ENCODE measurements at places on chromosomes 5 and 9.

GRCh38 chr5:77102549-77102948, 15.5 kb upstream of the ZBED3 start:
- no peak for DNase-seq

DNA sequence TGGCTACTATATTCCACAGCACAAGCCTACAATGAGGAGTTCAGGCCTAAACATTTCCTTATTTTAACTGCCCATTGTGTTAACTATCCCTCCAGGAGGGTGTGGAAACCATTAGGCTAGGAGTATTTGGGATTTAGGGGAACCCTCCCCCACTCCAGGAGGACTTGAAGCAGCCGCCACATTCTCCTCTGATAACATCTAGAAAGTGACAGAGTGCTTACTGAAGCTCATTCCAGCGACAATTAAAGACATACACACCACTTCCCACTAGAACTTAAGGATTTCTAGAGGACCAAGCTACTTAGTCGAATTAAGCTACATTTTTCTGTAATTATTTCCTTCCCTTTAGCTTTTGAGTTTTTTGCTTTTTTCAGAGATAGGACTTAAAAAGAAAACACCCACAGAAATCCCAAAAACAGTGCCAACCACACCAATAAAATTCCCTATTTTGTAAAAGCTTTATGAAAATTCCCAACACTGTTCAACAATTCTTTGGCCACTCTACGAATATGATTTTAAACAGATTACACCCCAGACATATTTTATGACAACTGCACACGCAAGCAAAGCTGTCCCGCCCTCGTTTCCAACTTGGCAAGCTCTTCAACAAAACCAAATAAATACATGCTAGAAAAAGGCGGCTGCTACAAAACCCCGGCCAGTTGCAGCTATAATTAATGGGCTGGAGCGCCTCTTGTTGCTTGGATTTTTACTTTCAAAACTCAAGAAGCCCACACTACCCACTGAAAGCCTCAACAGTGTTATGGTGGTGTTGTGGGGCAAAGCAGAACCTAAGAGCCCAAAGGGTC, 4.5 kb downstream of the ROR2 start:
- peak; percentile 46 for DNase-seq

- peak; percentile 27 for DNase-seq
Observed at GRCh38 chr5:142743592-142744441, 26.4 kb upstream of the ARHGAP26 start.

GRCh38 chr9:70479880-70480291, 65.4 kb upstream of the KLF9 start:
- DNase-seq = peak; percentile 50
